Hematopoietic multipotent progenitor cell (in vitro differentiated cells): ENCODE measurements at places on chromosomes 1 and 21. TPM values are rescaled to one million over a fixed set of nuclear protein-coding genes. Genes with fewer than 3 reads are reported as not detected.
A peak's percentile ranks its signal among the peaks of the same experiment; 100 is the strongest.

DNA sequence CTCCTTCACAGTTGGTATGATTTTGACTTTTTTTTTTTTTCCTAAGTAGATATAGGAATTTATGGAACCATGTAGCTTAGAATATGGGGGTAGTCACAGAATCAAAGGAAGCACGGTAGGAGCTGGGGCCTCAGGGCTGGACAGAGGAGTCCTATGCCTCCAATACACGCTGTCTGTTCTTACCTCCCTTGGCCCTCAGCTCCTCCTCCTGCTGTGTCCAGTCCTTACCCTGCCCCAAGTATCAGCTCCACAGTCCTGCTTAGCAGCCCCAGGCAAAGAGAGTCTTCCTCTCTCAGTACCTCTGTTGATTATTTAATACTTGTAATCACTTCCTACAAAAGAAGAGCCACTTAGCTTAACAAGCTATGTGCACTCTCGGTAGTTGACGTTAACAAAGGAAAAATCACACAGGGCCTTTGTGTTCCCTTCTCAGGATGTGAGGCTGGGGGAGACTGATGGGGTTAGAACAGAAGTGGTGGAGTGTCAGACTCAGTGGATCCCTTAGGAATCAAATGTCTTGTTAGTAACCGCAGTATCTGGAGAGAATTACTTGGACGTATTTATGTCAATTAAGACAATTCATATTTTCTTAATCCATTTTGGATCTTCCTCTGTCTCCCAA is 292.3 kb downstream of the HHAT start:
- DNase-seq: no peak

- no peak for DNase-seq
These were observed 3.3 kb downstream of the PTPRC start for GRCh38 chr1:198641966-198642668.

DNA sequence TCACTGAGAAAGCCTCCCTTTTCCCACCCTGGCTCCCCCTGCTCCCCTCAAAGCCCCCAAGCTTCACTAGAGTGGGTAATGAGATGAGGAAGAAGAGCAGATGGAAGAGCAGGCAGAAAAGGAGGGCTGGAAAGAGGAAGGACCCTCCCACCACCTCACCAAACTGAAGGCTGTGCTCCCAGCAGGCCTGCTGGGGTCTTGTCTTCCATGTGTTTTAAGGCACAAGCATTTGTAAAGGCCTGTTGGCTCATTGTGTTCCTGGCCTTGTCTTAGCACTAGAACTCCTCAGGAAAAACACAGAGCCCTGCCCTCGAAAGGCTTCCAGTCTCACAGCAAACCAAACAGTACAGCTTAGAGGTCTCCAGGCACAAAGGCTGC is 51.5 kb downstream of the TOMM20 start:
- DNase-seq: no peak

DNA sequence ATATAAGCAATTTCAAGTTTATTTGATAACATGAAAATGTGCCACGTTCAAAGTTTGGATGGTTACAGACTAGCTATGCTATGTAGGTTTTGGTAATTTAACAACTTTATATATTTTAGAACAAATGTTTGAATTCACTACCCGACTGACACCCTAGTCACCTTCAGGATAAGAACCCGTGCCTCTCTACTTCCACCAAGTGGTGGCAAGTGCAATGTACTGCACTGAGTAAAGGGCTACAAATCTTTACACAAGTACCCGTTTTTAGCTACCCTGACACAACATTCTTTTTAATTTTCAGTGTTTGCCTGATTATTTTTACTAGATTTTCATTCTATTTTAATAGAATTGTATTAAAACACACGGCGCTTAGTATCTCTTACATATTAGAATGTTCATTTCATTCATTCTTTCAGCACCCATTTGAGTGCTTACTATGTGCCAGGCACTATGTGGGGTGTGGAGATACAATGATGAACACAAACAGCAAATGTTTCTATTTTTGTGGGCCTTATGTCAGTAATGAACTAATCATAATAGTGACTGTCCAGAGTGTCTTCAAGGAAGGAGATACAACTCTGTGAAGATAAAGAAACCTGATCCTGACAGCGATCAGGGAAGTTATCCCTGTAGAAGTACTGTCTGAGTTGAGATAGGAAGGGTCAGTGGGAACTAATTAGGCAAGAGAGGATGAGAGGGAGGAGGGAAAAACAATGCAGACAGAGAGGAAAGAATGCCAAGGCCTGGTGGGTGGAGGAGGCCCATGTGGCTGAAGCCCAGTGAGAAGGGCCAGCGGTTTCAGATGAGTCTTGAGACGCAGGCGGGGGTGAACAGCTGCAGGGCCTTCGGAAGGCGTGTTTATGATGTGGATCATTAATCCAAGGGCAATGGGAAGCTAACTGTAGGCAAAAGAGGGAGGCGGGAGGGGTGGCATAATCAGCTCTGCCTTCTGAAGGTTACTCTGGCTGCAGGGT is 3.8 kb downstream of the LCA5L start:
- DNase-seq: peak; percentile 42

DNA sequence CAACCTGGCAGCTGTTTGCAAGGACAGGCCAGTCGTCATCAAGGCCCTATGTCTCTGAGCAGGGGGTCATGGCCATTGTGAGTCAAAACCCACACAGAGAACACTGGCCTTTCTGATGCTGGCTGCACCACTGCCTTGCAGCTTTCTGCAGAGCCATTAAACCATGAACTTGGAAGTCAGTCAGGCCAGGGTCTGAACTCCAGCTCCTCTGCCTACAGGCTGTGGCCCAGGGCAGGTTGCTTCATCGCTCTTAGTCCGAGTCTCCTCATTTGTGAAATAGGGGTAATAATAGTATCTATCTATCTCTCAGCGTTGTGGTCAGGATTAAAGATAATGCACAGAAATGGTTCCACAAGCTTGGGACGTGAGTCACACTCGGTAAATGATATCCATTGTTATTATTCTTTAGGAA is 35.8 kb upstream of the HIVEP3 start:
- DNase-seq: no peak

The HES3 gene
- total RNA-seq: not detected

The ADORA3 gene
- total RNA-seq: 0.54 TPM

The E2F2 gene
- total RNA-seq: 2.4 TPM
